ENCODE measurements at places on chromosomes 12 and 14. TPM values are rescaled to one million over a fixed set of nuclear protein-coding genes. Genes with fewer than 3 reads are reported as not detected.

DNA sequence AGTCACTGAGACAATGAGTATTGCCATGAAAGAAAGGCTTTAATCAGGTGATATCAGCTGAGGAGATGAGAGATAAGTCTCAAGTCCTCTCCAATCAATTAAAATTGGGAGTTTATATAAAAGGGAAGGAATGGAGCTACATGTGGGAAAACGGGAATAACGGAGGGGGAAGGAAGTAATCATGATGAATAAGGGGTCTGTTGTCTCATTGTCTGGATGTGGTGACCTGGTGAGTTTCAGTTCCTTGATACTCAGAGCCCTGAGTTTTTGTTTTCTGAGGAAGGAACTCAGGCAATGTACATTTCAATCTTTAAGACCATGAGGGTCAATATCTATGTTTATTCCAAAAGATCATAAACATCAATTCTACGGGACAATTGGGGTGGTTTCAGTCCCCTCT, 198.8 kb downstream of the KITLG start:
- DNase-seq, result no peak

- no peak for DNase-seq
Measured at GRCh38 chr12:30840715-30841114, 85.8 kb upstream of the TSPAN11 start.

- no peak for DNase-seq
Measured at GRCh38 chr14:76976240-76977005, 52.1 kb downstream of the IRF2BPL start.

GRCh38 chr14:83779266-83779665, 1750.7 kb upstream of the FLRT2 start:
- no peak for DNase-seq

- DNase-seq, result no peak
Measured at GRCh38 chr12:24045816-24046257, 96.4 kb upstream of the SOX5 start.

- DNase-seq, result no peak
Measured at GRCh38 chr12:3730111-3730510, 22.8 kb downstream of the CRACR2A start.

DNA sequence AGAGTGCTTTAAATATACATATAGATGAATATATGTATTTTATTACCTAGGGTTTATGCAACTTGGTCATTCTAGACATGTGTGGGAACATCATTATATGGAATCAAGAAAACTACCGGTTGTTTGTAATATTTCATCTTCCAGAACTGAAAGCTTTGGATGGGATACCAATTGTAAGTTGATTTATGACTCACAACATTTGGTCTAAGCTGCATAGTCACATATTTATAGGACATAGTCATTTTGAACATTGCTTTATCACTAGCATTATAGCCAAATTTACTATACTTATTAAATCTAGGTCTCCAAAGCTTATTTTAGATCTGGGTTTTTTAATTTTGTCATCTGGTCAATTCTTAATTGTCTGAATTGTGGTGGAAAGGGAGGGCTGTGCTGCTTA, 83.7 kb upstream of the PCNX4 start:
- DNase-seq, result no peak

GRCh38 chr14:100042286-100042685, 22.9 kb upstream of the EVL start:
- no peak for DNase-seq

The RIPK3 gene
- 0.24 TPM for total RNA-seq

The LHX5 gene
- total RNA-seq, result not detected

The ACOT6 gene
- 0.45 TPM for total RNA-seq

The POLE2 gene
- 2.8 TPM for total RNA-seq
